ENCODE measurements at places on chromosomes 12 and 14.

- DNase-seq: no peak
Observed at GRCh38 chr14:51652168-51653078, 713 bp downstream of the FRMD6 start.

GRCh38 chr14:58752771-58753201, 115.0 kb downstream of the DACT1 start:
- no peak for DNase-seq

GRCh38 chr14:36767603-36768281, 106.1 kb downstream of the PAX9 start:
- DNase-seq: no peak

DNA sequence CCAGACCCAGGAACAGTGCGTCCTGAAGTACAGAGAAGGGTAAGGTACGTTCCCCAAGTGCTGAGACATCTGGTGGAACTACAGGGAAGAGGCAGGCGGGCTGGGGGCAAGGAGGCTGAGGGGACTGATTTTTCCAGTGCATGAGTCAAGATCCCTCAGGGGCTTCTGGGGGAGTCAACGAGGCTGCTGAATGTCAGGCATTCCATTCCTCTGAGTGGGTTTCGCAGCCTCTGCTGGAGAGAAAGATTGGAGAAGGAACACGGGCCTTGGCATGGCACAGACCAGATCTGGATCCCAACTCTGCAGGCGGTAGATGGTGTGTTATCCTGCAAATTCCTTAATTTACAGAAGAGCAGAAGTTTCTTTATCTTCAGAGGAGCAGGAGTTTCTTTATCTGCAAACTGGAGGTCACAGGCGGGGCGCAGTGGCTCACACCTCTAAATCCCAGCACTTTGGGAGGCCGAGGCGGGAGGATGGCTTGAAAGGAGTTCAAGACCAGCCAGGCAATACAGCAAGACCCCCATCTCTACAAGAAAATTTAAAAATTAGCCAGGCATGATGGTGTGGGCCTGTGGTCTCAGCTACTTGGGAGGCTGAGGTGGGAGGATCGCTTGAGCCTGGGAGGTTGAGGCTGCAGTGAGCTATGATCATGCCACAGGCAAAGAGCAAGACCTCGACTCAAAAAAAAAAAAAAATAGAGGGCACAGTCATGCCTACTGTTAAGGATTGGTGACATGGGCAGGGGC, 132.6 kb upstream of the MAP1LC3B2 start:
- DNase-seq: no peak

DNA sequence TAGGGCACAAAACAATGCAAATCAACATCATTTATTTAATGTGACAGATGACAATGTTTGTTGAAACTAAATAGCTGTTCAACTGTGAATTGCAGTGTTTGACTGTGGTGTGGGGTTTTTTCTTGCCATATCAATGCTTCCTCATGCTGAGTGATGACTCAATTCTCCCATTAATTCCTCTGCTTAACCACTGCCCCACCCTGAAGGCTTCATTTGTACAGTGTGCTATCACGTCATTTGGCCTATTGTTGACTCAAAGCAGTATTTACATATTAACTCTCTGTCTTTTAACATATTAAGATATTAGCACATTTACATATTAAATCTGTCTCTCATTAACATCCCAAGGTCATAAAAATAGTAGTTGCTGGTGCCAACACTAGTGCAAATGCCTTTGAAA, 164.8 kb upstream of the NRXN3 start:
- DNase-seq: no peak

GRCh38 chr12:112380663-112381405, 1.4 kb downstream of the HECTD4 start:
- DNase-seq: peak; percentile 16
